T-helper 2 cell treated with Interferon-gamma antibody and Interleukin-4, amounts not matched to agents 5 μg/mL and 100 μg/mL, for 36 hours (primary cell): ENCODE measurements at places on chromosomes 1 and 21.

DNA sequence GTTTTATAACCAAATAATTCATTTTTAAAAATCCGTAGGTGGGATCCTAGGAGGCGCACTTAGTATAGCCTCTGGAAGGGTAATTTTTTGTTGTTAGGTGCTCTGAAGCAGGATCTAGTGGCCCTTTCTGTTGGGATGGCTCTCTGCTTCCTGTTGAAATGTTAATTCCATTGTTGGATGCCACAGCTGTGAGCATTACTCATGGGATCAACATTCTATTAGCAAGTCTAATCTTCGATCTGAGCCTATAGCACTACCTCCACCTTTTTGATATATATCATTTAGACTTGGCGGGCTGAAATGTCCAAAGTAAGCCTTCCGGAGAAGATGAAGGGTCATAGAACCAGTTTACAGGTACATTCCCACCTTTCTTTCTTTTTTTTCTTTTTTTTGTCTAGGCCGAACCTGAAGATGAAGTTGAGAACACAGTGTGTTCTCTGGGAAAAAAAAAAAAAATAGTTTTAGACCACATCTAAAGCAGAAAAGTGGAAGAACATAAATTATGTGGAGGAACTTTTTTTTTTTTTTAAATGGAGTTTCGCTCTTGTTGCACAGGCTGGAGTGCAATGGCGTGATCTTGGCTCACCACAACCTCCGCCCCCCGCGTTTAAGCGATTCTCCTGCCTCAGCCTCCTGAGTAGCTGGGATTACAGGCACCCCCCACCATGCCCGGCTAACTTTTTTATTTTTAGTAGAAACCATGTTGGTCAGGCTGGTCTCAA lies 1.4 kb downstream of the CXADR start:
- DNase-seq: no peak

GRCh38 chr1:231913493-231913892 lies 286.9 kb downstream of the DISC1 start:
- DNase-seq: no peak

DNA sequence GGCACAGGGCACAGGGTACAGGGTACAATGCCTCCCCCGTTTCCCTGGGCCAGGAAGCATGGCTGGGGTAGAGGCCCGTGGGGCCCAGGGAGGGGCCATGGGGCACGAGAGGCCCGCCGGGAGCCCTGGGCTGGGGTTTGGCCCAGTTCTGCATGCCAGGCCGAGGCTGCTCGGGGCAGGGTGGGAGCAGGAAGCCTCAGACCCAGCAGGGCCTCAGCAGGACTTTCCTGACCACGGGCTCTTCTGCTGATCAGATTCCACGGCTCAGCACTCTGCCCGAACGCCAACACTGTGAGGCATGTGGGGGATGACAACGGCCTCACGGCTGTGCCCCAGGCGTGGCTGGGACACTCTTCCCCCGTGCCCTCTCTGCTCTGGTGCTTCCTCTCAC lies 104.3 kb downstream of the NPHP4 start:
- no peak for DNase-seq

DNA sequence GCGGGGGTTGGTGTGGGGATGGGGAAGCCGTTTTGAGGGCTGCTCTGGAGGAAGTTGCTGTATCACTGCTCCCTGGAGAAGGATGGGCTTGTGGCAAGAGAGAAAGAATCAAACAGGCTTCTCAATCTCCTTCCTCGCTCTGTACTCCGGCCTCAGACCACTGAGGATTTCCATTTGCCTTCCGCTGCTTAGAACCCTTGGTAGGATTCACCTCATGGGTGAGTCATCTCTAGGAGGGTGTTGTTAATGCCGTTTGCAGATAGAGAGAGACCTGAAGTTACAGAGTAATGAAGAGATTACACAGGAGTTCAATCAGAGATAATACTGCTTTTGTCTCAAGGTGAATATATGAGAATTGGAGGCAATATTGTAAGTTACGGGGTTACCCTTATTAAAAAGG lies 15.3 kb downstream of the SLC35F3 start:
- DNase-seq: no peak

GRCh38 chr1:180033390-180033789 lies 78.8 kb downstream of the CEP350 start:
- DNase-seq: no peak

- peak; percentile 25 for DNase-seq
These were observed 24.5 kb upstream of the RGS1 start for GRCh38 chr1:192550922-192551534.

- DNase-seq: no peak
These were observed 33.9 kb upstream of the ASPM start for GRCh38 chr1:197180252-197180878.
